ENCODE measurements at places on chromosomes 5 and 9.

- DNase-seq = no peak
These were observed 267.3 kb downstream of the MAST4 start for GRCh38 chr5:66863243-66864170.

GRCh38 chr9:89225991-89226471, 47.4 kb upstream of the SHC3 start:
- peak; percentile 69 for DNase-seq

GRCh38 chr5:168147568-168148360, 143.7 kb upstream of the WWC1 start:
- peak; percentile 38 for DNase-seq

DNA sequence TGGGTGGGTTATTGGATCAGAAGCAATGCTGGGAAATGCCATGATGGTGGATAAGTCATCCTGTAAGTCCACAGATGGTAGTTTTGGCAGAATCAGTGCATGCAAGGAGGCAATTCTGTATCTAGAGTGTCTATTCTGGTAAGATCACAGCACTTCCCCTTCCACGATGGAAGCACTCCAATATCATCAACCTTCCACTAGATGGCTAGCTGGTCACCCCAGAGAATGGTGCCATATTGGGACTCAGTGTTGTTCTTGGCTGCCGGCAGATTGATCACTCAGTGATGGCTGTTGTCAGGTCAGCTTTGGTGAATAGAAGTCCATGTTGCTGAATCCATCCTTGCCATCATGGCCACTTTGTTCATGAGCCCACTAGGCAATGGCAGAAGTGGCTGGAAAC, 553.5 kb downstream of the CSNK1G3 start:
- DNase-seq = no peak

- no peak for DNase-seq
These were observed 28.5 kb upstream of the IL17B start for GRCh38 chr5:149407323-149408251.

DNA sequence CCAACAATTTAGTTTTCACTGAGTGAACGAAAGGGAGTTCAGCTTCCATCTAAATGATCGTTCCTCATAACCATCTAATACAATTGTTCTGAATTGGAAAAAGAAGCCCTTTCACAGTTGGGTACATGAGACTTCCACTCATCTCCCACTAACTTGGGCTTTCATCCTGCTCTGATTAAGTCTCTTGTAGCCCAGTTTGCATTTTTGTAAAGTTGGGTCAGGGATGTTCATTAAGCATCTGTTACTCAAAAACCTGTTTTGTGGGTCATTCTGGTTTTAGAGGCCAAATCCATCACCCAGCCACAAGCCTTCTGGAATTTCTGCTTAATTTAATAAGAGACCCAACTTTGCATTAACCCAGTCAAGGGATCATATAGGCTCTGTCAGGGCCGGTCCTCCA, 385.3 kb downstream of the BNC2 start:
- no peak for DNase-seq

GRCh38 chr5:151047814-151048425, 27.5 kb downstream of the GPX3 start:
- DNase-seq = peak; percentile 33
